ENCODE measurements at places on chromosomes 5 and 9. TPM values are rescaled to one million over a fixed set of nuclear protein-coding genes. Genes with fewer than 3 reads are reported as not detected.

Gene ZDHHC12
- total RNA-seq: 68.7 TPM

Gene HEMGN
- total RNA-seq: 3.6 TPM

Gene LPAR1
- total RNA-seq: not detected

Gene MRPL22
- total RNA-seq: 58.8 TPM

Gene PCBD2
- 16.8 TPM for total RNA-seq

Gene COL23A1
- total RNA-seq: 0.09 TPM

Gene TMEFF1
- total RNA-seq: 0.27 TPM

Gene F2RL2
- not detected for total RNA-seq

Gene CCIN
- 0.34 TPM for total RNA-seq

Gene TMOD1
- 1.1 TPM for total RNA-seq

Gene DIPK1B
- total RNA-seq: 1.3 TPM

Gene SLC6A18
- not detected for total RNA-seq

Gene ADAMTS16
- total RNA-seq: not detected

Gene AJM1
- 3.9 TPM for total RNA-seq

Gene FOXD4L3
- total RNA-seq: 0.16 TPM

Gene C9orf50
- total RNA-seq: not detected

Gene AQP3
- 113 TPM for total RNA-seq

Gene GABRP
- total RNA-seq: not detected

Data from T-helper 2 cell treated with Interferon-gamma antibody and Interleukin-4, amounts not matched to agents 100 ng/mL and 5 ng/mL, for 36 hours (primary cell).